ENCODE measurements at places on chromosomes 3 and 15. TPM values are rescaled to one million over a fixed set of nuclear protein-coding genes. Genes with fewer than 3 reads are reported as not detected.
A peak's percentile ranks its signal among the peaks of the same experiment; 100 is the strongest.

Gene SERINC4
- total RNA-seq, result 0.18 TPM

Gene GCNT3
- not detected for total RNA-seq

Gene CKMT1B
- 0.21 TPM for total RNA-seq

Gene ACKR2
- 1.1 TPM for total RNA-seq

Gene MESP1
- total RNA-seq, result 11.7 TPM

Gene DUOXA2
- not detected for total RNA-seq

Gene CDHR4
- not detected for total RNA-seq

Gene FANCD2
- total RNA-seq, result 0.92 TPM

Gene SLC38A3
- total RNA-seq, result 1.7 TPM

Gene P3H2
- total RNA-seq, result 1.2 TPM

Gene RTP3
- total RNA-seq, result not detected

Gene PPP1R14D
- not detected for total RNA-seq

DNA sequence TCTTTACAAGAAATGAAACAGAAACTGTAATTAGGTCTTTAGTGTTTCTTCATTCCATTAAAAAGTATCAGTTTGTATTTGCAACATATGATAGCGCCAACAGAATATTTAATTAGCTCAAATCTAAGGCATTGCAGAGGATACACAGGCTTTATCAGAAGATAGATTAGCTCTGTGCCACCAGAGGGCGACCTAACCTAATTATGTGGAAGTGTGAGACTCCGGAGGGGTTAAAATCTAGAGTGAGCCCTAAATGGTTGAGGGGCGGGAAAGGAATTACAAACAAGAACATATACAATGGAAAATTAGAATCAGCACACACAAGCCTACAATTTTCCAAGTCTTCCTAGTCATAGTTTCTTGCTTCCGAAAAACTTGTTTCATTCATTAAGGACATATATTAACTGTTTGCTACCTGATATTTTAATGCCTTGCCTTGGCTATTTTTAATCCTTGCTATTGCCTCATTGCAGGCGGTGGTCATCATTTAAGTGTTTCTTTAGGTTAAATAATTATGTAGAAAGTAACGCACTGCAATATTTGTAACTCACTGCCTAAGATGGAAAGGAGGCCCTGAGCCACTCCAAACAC is 18.0 kb upstream of the RYR3 start:
- H3K4me1 ChIP-seq, result no peaks in the 10 kb centered on the region
- no peaks in the 10 kb centered on the region for H3K36me3 ChIP-seq
- H3K27ac ChIP-seq, result peak overlapping the region; percentile 72
- H3K27me3 ChIP-seq, result no peaks in the 10 kb centered on the region

DNA sequence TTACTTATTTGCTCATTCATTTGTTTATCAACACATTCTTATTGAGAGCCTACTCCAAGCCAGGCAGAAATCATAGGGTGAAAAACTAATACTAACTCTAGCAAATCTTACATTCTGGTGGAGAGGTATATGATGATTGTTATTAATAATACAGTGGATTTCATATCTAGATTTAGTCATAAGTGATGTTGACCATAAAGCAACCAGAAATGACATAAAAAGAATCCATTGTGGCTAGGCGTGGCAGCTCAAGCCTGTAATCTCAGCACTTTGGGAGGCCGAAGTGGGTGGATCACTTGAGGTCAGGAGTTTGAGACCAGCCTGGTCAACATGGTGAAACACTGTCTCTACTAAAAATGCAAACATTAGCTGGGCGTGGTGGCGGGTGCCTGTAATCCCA is 26.2 kb upstream of the IL20RB start:
- peak overlapping the region; percentile 19 for H3K27ac ChIP-seq
- DNase-seq, result no peak
- peaks cover 27% of the 10 kb centered on the region for H3K36me3 ChIP-seq
- H3K27me3 ChIP-seq, result no peaks in the 10 kb centered on the region
- H3K4me3 ChIP-seq, result peak overlapping the region; percentile 47

DNA sequence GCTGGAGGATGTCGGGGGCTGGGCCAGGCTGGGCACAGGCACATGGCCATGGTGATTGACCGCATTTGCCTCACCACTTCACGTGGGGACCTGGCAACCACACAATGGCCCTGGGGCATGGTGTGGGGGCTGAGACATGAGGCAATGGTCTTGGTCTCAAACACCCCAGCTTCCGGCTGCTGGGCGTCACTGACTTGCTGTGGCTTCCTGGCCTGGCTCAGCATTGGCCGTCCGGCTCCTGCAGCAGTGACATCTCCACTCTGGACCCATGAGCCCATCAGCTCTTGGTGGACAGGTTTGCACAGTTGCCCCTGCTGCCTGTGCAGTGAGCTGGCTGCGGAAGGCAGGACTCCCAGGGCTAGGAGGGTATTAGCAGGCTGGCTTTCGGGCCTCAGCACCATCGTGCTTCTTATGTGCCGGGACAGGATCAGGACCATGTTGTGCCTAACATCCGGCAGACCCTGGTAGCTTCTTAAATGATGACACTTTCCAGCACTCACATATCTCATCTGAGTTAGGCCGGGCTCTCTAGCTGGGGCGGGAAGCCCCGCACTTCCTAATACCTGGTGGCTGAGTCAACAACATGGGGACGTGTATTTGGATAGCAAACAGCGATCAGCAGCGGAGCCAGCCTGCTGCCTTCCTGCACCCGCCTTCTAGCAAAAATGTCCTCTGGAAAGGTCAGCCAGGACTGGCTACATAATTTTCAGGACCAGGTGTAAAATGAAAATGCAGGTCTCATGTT is 34.1 kb downstream of the ZNF710 start:
- DNase-seq, result peak; percentile 75
- no peaks in the 10 kb centered on the region for H3K27me3 ChIP-seq
- no peak overlapping the region for H3K4me3 ChIP-seq
- peak overlapping the region; percentile 42 for H3K27ac ChIP-seq
- H3K36me3 ChIP-seq, result no peaks in the 10 kb centered on the region

DNA sequence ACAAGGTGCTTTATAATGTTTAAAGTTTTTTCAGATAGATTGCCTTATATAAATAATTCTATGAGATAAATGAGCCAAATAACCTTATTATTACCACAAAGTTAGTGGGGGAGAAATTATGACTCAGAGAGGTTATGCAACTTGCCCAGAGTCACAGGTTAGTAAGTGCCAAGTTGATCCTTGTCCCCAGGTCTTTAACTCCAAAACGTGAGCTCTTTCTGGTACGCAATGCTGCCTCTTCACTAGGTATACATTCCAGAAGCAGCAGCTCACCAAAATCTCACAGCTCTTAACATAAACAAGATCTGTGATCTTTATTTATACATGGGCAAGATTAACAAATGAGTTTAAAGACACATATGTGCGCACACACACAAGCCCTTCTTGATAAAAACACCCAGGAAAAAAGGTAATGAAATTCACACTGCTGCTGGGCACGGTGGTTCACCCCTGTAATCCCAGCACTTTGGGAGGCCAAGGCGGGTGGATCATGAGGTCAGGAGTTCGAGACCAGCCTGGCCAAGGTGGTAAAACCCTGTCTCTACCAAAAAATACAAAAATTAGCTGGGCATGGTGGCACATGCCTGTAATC is 59.8 kb upstream of the NR2F2 start:
- DNase-seq, result no peak
- H3K36me3 ChIP-seq, result no peaks in the 10 kb centered on the region
- H3K4me1 ChIP-seq, result no peaks in the 10 kb centered on the region
- H3K4me3 ChIP-seq, result no peak overlapping the region

GRCh38 chr3:38643592-38643991 is 5.9 kb downstream of the SCN5A start:
- peaks cover 2% of the 10 kb centered on the region for H3K27me3 ChIP-seq
- H3K4me3 ChIP-seq, result no peak overlapping the region
- no peak for DNase-seq
- no peaks in the 10 kb centered on the region for H3K36me3 ChIP-seq
- H3K27ac ChIP-seq, result no peak overlapping the region
- H3K4me1 ChIP-seq, result peaks cover under 1% of the 10 kb centered on the region

GRCh38 chr3:111712294-111713167 is 117.4 kb upstream of the ZBED2 start:
- no peaks in the 10 kb centered on the region for H3K4me1 ChIP-seq
- no peaks in the 10 kb centered on the region for H3K36me3 ChIP-seq
- DNase-seq, result peak; percentile 11
- no peak overlapping the region for H3K27ac ChIP-seq
- H3K27me3 ChIP-seq, result no peaks in the 10 kb centered on the region
- no peak overlapping the region for H3K4me3 ChIP-seq

- no peaks in the 10 kb centered on the region for H3K27me3 ChIP-seq
- no peak overlapping the region for H3K4me3 ChIP-seq
- DNase-seq, result no peak
- H3K36me3 ChIP-seq, result no peaks in the 10 kb centered on the region
- no peak overlapping the region for H3K27ac ChIP-seq
- no peaks in the 10 kb centered on the region for H3K4me1 ChIP-seq
Measured at GRCh38 chr3:189496375-189497138, 134.6 kb upstream of the TP63 start.

DNA sequence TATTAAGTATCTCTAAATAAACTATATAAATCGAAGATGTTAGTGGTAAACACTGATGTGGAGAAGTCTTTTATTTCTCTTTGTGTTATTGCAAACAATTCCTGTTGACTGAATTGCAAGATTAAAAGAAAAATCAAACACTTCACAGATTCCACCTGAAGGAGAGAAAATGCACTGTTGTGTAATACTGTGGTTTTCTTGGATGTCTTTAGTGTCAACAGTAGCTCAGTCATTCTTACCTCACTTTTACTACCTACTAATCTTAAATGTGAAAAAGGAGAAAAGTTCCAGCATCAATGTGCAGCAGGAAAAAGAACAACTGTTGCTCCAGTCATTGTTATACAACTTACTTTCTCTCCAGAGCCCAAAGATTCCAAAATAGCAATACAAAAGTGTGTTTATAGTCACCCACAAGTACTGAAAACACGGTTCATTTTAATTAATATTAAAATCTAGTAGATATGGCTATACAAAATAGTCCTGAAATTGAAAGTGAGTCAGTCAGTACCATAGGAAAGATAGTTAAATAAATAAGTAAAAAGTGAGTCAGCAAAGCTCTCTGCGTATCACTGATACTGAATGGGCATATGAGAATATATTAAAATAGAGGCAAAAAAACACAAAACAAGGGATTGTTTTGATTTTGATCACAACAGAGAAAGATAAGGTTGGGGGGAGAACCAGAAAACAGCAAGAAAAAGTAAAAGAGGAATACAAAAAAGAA is 90.5 kb upstream of the CSPG5 start:
- no peak overlapping the region for H3K27ac ChIP-seq
- peaks cover 75% of the 10 kb centered on the region for H3K36me3 ChIP-seq
- DNase-seq, result no peak
- H3K4me3 ChIP-seq, result no peak overlapping the region

DNA sequence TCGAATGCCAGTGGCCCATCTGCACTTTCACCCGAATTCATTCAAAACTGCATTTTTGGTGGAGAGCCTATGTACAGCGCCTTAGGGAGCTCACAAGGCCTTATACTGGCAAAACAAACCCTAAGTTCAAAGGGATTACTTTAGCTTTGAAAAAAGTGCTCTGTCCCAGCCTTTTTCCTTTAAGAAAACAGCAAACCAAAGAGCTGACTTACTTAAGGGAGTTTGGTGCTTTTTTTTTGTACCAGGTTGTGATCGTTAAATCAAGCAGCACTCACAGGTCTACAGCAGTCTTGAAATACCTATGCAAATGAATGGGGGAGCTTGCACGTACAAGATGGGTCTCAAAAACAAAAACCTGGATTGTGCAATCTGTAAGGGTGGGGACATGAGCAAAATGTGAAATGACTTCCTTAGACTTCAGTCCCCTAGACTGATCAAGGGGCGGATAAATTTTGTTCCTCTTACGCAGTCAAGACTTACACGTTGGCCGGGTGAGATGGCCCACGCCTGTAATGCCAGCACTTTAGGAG is 11.6 kb upstream of the PIK3CB start:
- H3K36me3 ChIP-seq, result no peaks in the 10 kb centered on the region
- no peaks in the 10 kb centered on the region for H3K4me1 ChIP-seq

GRCh38 chr15:90189781-90190467 is 11.2 kb upstream of the SEMA4B start:
- no peak overlapping the region for H3K4me3 ChIP-seq
- no peak overlapping the region for H3K27ac ChIP-seq
- no peaks in the 10 kb centered on the region for H3K36me3 ChIP-seq
- DNase-seq, result no peak
- peaks cover 15% of the 10 kb centered on the region for H3K4me1 ChIP-seq
- no peaks in the 10 kb centered on the region for H3K27me3 ChIP-seq

- peaks cover 3% of the 10 kb centered on the region for H3K4me1 ChIP-seq
- no peak for DNase-seq
- H3K27me3 ChIP-seq, result no peaks in the 10 kb centered on the region
- no peak overlapping the region for H3K4me3 ChIP-seq
- H3K36me3 ChIP-seq, result no peaks in the 10 kb centered on the region
Measured at GRCh38 chr15:75109021-75109735, 85.8 kb downstream of the PPCDC start.

DNA sequence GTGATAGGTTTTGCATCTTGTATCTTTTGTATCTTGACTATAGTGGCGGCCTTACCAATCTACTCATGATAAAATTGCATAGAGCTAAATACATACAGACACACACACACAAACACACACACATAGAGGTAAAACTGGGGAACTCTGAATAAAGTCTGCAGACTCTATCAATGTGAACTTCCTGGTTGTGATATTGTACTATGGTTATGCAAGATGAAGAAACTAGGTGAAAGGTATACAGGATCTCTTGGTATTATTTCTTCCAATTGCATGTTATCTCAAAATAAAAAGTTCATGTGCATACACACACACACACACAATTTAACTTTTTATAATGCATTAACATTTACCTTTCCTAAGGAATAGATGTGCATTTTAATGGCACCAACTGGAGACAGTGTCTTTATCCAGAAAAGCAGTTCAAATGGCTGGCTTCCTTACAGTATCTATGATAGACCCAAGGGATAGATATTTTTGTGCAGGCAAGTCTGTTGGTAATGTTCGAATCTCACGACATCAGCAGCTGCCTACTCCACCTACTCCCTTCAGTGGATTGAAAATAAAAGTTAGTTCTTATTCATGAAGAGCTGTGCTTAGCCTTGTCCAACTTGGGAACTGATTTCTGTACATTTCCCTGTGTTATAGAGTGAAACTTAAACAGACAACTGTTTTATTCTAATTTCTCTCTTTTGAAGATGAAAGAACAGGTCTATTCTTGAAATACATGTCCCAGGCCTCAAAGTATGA is 46.9 kb upstream of the SPRED1 start:
- H3K36me3 ChIP-seq, result no peaks in the 10 kb centered on the region
- peaks cover 4% of the 10 kb centered on the region for H3K27me3 ChIP-seq
- H3K27ac ChIP-seq, result no peak overlapping the region
- H3K4me3 ChIP-seq, result no peak overlapping the region
- no peaks in the 10 kb centered on the region for H3K4me1 ChIP-seq

DNA sequence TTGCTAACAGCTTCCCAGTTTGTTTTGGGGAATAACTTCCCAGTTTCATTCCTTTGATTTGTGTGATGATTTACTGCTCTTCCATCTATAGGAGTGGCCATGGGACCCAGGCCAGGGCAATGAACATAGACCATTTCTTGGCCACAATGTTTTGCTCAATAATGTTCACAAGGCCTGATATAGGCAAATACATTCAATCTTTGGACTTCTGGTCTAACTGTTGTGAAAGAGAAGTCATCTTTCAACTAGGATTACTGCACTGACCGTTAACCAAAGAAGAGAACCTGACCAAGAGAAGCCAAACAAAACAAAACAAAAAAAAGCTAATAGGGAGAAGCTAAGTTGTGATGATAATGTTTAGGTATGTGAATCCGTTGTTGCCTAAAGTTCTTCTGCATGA is 221.8 kb upstream of the SUCLG2 start:
- no peaks in the 10 kb centered on the region for H3K4me1 ChIP-seq
- no peaks in the 10 kb centered on the region for H3K27me3 ChIP-seq
- no peaks in the 10 kb centered on the region for H3K36me3 ChIP-seq
- H3K4me3 ChIP-seq, result no peak overlapping the region

Measured in psoas muscle (tissue), 8 donors.